Renal cortex interstitium (tissue), 15 donors: ENCODE measurements at places on chromosomes 16 and 17. TPM values are rescaled to one million over a fixed set of nuclear protein-coding genes. Genes with fewer than 3 reads are reported as not detected.
A peak's percentile ranks its signal among the peaks of the same experiment; 100 is the strongest.

- DNase-seq: no peak
Observed at GRCh38 chr16:85370881-85371651, 242.1 kb upstream of the GSE1 start.

GRCh38 chr16:67651847-67652246, 6.9 kb downstream of the CARMIL2 start:
- no peak for DNase-seq

DNA sequence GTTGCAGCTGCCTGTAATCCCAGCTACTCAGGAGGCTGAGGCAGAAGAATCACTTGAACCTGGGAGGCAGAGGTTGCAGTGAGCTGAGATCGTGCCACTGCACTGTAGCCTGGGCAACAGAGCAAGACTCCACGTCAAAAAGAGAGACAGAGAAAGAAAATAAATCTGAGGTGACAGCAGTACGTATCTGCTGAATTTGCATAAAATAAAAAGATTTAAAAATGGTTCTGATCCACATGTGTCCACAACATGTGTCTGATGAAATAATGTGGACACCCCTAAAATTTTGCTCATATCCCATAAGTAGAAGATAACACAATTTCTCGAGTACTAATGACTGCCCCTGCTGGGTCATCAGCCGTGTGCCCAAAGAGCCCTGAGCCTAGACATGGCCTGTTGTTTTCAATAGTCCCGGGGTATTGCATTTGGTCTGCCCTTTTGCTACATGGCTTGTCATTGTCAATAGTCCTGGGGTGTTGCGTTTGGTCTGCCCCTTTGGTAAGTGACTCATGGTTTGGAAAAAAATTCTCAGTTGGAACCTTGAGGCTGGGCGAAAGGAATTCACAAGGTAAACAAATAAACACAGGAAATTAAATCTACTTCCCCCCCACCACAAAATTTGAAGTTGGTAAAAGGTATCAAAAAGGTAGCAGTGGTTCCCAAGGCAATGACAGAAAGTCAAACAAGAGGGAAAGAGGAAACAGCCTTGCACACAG, 434.6 kb upstream of the MAF start:
- no peak for DNase-seq

GRCh38 chr17:10196941-10197340, 1.5 kb downstream of the GAS7 start:
- DNase-seq: no peak

- peak; percentile 39 for DNase-seq
Observed at GRCh38 chr17:37358098-37358829, 17.5 kb upstream of the C17orf78 start.

DNA sequence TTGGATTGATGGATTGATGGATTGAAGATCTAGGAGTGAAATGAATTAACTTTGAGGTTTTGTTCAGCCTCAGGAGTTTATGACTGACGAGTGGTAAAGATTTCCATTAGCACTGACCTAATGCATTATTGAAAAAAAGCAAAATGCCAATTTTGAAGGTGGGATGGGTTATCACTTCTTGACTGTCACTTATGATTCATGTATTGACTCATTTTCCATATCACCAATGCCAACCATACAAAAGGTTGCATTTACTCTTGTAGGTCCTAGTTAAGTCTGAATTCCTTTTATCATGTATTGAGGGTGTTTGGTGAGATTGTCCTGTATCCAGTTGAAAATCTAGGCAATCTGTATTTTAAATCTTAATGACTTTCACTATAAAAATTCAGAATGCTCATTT, 57.6 kb downstream of the KNOP1 start:
- DNase-seq: no peak

- no peak for DNase-seq
Observed at GRCh38 chr16:81493755-81494433, 49.3 kb downstream of the CMIP start.

GRCh38 chr17:78401891-78402290, 23.4 kb downstream of the PGS1 start:
- DNase-seq: no peak

GRCh38 chr17:11324846-11325420, 83.9 kb downstream of the SHISA6 start:
- no peak for DNase-seq

GRCh38 chr17:7750321-7750821, 32.8 kb downstream of the DNAH2 start:
- DNase-seq: no peak

GRCh38 chr16:67943619-67944504, at the start of gene LCAT:
LCAT (minus strand) TSS chr16:67944120; CDS start chr16:67944101, 19 bp downstream.
- DNase-seq: no peak

DNA sequence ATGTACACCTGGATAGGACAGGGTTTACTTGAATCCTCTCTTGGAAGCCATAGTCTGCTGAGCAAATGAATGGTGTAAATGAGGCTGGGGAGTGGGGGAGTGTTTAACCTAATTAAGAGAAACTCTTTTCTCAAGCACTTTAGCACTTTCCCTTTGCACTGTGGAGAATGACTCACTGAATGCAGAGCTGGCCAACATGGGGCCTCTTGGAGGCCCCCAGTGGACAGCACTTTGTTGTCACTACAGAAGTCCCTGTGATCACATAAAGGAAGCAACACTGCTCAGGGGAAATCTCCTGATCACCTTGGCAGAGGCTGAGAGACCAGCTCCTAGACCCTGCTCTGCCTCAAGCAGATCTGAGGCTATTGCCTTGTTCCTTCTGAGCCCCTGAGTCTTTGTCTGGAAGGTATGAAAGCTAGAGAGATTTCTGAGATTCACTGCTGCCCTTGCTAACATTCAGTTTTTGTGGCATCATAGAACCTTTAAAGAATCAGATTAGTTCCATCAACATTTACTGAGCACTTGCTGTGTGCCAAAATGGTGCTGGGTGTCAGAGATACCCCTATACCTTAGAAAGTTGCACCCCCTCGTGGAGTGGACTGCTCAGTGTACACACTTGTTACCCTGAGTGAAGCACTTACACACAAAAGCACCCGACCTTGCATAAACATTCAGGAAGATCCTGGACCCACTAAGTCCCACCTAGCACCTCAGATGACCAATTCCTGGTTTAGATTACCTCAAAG, 230.1 kb upstream of the CCL2 start:
- no peak for DNase-seq

DNA sequence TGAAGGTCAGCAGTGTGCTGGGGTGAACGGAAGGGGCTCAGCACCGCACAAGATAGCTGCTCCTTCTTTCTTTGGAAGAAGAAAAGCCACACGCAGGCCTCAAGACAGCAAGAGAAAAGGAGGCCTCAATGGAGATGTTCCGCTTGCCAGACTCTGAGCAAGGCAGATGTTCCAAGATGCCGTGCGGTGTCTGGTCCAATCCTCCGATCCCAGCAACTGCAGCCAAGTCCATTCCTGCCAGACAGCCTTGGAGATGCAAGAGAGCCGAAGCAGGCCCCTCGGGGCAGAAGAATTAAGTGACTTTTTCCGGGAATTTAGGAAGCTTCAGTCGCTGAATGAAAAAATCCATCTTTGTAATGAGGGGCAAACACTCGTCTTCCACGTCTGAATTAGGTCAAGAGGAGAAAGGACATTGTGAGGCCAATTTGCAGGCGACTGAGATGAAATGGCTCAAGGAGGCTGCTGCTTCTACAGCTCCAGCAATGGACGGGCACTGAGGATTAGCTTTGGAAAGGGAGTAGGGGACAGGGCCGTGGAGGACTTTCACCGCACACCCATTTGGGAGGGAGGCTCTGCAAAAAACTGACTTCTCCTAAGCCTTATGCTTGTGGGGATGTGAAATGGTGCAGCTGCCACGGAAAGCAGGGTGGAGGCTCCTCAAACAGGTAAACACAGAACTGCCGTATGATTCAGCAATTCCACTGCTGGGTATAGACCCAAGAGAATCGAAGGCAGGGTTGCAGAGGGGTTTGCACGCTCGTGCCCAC, 44.7 kb downstream of the RPH3AL start:
- no peak for DNase-seq

DNA sequence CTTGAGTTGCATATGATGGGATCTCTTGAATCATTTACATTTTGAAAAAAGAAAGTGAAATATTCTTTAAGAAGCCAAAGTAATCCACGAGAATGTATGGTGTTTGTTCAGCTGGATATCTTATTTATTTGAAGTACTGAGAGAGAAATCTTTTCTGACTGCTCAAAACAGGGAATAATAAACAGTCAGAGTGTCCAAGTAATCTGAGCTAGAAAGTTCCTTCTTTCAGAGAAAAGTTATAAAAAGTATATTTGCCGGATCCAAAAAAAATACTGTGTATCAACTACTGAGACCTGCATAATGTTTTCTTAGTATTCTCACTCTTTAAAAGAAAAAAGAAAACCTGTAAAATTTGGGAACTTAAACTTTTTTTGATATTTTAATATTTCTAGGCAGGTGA, 350.8 kb downstream of the WWOX start:
- no peak for DNase-seq

DNA sequence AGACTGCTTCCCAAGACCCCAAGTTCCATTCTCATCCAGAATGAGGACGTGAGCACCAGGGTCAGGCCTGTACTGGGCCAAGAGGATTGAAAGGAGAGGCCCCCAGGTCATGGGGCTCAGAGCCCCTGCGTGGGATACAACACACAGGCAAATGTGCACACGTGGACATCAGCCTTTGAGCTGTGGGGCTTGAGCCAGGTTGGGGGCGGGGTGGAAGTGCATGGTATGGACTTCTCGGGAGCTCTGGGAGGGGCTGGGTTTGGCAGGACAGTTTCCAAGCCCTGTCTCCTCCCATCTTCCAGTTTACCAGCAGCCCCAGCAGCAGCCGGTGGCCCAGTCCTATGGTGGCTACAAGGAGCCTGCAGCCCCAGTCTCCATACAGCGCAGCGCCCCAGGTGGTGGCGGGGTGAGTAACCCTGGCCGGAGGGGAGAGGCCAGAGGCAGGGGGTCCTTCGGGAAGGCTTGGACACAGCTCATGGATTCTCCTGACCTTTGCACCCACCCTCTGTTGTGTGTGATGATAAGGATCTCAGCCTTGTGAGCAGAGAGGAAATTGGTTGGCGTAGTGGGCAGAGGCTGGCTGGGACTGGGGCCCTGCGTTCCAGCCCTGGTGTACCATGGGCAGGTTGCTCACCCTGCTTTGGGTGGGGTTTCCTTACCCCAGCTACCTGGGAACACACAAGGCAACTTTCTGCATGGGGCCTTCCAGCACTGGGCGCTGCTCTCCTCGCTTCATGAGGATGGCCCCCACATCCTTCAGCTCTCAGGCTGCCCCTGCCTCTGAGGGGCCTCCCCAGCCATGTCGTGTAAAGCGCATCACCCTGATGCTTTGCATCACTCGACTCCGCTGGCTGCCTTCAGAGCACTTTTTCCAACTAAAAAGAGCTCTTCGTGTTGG, 10.4 kb upstream of the LASP1NB start:
- DNase-seq: no peak

DNA sequence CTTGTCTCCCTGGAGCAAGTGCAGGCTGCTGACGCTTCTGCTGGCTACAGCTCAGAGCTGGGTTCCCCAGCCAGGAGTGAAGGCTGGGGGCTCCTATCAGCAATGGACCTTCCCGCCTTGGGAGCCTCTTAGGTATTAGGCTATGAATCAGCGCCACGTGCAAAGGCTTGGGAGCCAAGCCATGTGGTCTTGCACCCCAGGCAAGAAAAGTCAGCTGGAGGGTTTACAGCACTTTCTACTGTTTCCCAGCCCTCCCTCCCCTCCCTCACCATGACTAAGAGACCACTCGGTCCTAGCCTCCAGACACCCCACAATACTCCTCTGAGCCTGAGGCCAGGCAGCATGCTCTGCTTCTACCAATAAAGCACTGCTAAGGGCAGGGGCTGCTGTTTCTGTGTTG, 12.3 kb downstream of the EPX start:
- DNase-seq: no peak

GRCh38 chr16:8961811-8962390, 1.8 kb downstream of the USP7 start:
- peak; percentile 24 for DNase-seq

DNA sequence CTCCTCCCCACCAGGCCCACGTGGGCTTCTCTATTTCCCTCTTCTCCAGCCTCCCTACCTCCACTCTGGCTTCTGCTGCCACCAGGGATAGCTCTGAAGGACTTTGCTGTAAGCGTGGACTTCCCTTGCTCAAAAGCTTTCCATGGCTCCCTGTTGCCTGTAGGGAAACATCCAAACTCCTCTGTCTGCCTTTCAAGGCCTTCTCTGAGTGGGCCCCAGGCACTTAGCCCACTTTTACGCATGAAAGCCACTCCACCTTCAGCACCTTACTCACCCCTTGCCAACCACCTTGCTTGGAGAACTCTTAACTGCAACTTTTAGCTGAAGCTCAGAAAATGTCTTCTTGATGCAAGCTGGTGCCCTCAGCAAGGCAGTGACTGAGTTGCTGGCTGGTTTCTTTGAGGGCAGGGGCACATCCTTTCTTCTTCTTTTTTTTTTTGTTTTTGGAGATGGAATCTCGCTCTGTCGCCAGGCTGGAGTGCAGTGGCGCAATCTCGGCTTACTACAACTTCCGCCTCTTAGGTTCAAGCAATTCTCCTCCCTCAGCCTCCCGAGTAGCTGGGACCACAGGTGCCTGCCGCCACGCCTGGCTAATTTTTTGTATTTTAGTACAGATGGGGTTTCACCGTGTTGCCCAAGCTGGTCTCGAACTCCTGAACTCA, 52.0 kb upstream of the DLX4 start:
- DNase-seq: no peak

GRCh38 chr16:7246578-7246977, 86.1 kb upstream of the RBFOX1 start:
- peak; percentile 9 for DNase-seq

- no peak for DNase-seq
Observed at GRCh38 chr16:4323071-4323844, 7.4 kb downstream of the GLIS2 start.

DNA sequence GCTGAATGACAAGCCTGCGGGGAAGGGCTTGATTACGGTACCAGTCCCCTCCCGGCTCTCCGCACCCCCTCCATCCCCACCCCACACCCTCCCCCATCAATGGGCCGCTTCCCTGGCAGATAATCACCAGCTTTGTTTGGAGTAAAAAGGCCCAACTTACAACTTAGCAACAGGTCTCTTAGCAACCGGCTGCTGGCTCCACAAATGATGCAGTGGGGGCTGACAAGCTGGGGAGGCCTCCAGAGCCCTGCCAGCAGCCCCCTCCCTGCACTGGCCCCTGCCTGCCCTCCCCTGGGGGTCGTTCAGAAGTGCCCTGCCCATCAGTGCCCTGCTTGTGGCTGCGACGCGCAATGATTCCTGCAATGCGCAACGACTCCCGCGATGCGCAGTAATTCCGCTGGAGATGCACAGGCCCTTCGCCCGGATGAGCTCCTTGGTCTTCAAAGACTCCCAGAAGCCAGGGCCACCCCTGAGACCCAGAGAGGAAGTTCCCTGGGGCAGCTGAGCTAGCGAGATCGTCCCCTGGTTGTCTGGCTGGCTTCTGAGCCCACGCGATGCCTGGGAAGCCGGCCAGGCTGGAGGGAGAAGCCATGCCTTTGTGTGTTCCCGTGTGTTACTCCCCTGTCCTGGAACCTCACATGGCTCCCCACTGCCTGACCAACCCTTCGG, 23.3 kb downstream of the CPNE2 start:
- no peak for DNase-seq

GRCh38 chr17:57553526-57553925, 191.6 kb downstream of the CCDC182 start:
- no peak for DNase-seq

GRCh38 chr16:9138731-9139501, 47.5 kb downstream of the HAPSTR1 start:
- DNase-seq: peak; percentile 31

The FAM20A gene
- 10.8 TPM for polyA plus RNA-seq

The NKD1 gene
- 11.8 TPM for polyA plus RNA-seq

The RNF157 gene
- 31.8 TPM for polyA plus RNA-seq

The TUBB3 gene
- polyA plus RNA-seq: 18.7 TPM

The TEKT5 gene
- 0.36 TPM for polyA plus RNA-seq

The PRAC2 gene
- not detected for polyA plus RNA-seq

The CES2 gene
- polyA plus RNA-seq: 43.1 TPM

The HSF4 gene
- polyA plus RNA-seq: 1.8 TPM

The SLC7A6OS gene
- 19.8 TPM for polyA plus RNA-seq

The FBXL16 gene
- 2.7 TPM for polyA plus RNA-seq

The HYDIN gene
- polyA plus RNA-seq: 17.6 TPM

The DPEP1 gene
- 28.6 TPM for polyA plus RNA-seq

The IL17C gene
- not detected for polyA plus RNA-seq
